Right renal pelvis (tissue), 4 donors: ENCODE measurements at places on chromosomes 16 and 17. TPM values are rescaled to one million over a fixed set of nuclear protein-coding genes. Genes with fewer than 3 reads are reported as not detected.

GRCh38 chr16:30142672-30143346, 19.8 kb upstream of the MAPK3 start:
- no peak for DNase-seq

The ASGR2 gene
- polyA plus RNA-seq, result 0.91 TPM

GRCh38 chr16:49548325-49548970, 174.8 kb downstream of the C16orf78 start:
- DNase-seq, result no peak

DNA sequence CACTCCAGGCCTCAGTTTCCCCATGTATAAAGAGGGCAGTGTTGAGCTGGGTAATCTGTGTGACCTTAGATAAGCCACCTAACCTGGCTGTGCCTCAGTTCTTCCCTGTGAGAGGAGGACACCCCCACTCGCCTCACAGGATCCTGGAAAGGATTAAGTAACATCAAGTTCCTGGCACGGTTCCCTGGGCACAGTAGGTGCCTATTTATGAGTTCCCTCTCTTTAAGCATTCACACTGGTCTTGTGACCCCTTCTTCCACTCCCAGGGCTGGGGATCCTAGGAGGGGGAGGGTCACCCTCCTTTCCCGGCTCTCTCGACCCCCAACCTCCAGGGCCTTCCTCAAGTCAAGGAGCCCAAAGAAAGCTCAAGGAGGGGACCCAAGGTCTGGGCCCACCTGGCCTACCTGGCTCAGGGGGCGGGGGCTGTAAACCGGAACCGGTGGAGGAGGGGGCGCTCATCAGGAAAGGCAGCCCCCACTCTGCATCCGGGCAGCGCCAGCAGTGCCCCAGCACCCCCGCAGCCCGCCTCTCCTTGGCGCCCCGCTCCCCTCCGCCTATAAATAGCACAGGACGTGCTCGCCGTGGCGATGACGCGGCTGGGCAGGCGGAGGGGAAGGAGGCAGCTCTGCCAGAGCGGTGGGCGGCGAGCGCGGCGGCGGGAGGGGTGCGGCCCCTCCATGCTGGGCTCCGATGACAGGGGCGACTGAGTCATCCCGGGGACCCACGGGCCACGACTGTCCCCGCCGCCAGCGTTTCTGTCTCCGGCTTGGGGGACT, 9.4 kb downstream of the RPL19 start:
- DNase-seq, result no peak

DNA sequence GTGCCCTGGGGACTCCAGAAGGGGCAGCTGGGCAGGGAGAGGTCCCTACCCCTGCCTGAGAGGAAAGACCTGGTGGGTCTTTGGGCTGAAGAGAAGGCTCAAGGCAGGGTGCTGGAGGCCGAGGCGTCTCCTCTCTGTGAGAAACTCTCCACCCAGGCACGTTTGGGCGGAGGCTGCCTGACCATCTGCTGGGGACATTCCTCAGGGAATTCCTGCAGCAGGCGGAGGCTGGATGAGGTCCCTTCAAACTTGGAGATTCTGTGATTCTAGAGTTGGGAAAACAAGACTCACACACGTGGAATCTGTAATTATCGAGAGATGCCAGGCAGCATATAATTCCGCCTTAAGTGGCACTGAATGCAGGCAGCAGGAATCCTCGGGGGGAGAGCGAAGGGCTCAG, 21.1 kb upstream of the PHF12 start:
- DNase-seq, result no peak

DNA sequence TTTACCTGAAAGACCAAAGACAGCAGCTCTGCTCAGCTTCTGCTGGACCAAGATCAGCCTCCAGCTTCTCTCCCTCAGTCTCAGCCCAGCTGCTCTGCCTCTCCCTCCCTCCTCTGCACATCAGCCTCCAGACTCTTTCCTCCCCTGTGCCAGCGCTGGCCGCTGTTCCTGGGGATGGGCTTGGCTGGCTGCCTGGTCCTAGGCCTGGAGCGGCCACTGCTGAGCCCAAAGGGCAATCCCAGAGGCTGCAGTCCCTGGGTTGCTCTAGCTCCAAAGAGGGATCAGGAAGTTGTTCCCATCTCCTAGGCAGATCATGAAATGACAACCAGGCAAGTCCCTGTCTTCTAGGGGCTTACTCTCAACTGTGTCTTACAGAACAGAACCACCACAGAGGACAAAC, 31.3 kb downstream of the DCUN1D3 start:
- no peak for DNase-seq
